ENCODE measurements at places on chromosomes 12 and 14.

DNA sequence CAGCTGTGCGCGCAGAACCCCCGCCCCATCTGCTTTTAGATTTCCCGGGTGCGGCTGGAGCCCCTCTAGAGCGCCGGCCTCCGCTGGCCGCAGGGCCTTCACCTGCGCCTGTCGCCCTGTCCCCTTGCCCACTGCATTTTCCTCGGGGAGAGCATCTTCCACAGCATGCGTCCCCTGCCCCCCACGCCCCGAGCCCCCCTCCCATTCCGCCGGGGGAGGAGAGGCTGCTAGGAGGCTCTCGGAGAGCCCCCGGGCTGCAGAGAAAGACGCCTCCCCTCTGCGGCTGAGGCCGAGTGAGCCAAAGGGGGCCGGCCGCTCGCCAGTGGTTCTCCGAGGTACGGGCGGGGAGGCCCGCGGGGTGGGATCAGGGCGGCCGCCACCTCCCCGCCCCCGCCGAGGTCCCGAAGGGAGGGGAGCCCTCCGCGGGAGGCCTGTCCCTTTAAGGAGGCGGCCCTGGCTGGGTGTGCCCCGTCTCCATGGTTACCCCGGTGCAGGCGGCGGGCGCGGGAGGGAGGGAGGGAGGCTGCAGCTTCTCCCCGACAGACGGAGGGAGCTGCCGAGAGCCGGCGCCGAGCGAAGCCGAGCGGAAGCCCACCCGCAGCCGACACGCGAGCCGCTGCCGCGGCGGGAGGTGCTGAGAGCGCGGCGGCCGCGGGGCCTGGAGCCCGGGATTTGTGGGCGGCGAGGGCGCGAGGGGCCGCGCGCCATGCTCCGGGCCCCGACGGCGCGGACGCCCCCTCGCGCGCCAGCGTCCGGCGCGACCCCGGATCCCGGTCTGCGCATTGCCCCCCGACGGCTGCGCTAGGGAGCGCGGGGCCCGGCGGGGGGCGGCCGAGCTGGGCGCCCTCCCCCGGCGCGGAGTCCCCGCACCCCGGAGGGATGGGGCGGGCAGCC lies at the start of gene KCNH3:
TSS of gene KCNH3 (plus strand) at position 521 of the 894 bp plus-strand sequence. CDS start 387 bp downstream, outside the sequence.
- peak; percentile 78 for DNase-seq

DNA sequence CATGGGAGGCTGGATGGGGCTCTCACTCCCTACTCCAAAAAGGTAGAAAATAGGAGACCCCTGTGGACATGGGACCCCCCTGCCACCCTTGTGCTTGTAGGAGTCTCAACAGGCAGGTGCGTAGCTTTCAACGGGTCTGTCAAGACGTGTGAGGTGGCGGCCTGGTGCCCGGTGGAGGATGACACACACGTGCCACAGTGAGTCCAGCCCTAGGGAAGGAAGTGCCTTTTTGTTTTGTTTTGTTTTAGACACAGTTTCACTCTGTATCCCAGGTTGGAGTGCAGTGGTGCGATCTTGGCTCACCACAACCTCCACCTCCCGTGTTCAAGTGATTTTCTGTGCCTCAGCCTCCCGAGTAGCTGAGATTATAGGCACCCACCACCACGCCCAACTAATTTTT lies 12.9 kb downstream of the P2RX4 start:
- DNase-seq, result no peak

DNA sequence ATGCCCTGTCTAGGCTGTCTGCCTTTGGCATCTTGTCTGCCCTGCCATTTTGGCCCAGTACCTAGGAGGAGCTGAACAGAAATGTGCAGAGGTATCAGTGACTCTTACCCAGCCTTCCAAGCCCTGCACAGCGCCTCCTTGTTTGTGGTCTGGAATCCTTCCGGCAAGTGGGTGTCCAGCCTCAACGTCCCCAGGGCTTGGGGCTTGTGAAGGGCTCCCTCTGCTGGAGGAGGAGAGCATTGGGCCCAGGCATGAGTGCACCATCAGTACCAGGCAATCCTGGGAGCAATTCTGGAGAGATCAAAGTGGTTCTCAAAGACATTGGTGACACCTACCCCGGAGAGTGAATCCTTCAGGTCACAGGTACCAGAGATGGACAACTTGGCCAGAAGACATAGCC lies 2.4 kb upstream of the TCL1B start:
- peak; percentile 33 for DNase-seq

DNA sequence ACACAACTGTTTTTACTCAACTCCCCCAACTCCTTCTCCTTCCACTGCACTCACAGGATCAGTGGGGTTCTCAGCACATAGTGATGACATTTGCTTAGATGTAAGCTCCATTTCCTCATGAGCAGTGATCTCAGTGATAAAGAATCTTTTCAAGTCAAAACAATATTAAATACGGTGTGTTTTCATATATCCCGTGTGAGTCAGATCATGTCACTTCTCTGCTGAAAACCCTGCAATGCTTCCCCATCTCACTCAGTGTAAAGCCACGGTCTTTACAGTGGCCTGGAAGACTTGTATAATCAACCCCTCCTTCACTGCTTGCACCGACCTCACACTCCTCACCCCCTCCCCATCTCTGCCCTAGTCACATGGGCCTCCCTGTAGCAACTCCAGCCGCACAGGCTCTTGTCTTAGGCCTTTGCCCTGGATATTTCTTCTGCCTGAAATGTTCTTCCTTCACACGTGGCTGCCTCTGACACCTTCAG lies 149.7 kb upstream of the ARHGAP5 start:
- no peak for DNase-seq

- no peak for DNase-seq
Observed at GRCh38 chr12:94192506-94192905, 44.1 kb downstream of the PLXNC1 start.

DNA sequence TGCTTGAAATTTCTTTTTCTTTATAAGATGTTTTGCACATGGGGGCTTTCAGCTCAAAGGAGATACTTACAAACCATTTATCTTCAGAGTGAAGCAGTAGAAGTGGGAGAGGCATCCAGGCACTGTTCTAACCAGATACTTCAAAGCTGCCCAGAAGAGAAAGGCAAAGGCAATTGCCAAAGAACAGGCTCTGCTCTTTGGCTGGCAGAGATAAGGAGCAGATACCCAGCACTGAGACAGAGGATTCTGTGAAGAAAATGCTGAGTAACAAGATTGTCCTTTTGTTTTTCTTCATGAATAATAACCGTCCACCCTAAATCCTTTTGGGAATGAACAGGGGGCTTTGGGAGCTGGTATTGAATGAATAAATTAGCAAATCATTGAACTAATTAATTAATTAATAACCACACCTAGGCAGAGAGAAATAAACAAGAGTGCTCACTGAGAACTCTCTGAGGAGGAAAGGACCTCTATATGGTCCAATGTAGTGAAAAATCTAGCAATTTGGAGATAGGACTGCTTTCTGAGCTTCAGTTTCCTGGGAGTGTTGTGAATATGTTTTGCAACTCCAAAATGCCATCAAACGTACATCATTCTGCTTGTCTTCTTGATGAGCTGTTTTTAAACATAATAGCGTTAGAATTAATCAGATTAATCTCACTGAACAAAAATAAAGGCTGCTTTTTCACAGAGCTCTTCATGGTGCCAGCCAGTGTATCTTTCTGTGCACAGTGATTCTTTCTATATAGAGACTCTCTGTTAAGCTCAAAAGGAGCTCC lies 192.8 kb upstream of the AMIGO2 start:
- DNase-seq, result peak; percentile 89

- DNase-seq, result peak; percentile 19
Observed at GRCh38 chr12:43407816-43408645, 144.0 kb downstream of the ADAMTS20 start.

DNA sequence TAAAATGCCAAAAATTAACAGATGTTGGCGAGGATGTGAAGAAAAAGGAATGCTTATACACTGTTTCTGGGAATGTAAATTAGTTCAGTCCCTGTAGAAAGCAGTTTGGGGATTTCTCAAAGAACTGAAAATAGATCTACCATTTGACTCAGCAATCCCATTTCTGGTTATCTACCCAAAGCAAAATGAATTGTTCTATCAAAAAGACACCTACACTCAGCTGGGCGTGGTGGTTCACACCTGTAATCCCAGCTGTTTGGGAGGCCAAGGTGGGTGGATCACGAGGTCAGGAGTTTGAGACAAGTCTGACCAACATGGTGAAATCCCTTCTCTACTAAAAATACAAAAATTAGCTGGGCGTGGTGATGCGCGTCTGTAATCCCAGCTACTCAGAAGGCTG lies 279.3 kb upstream of the PDE3A start:
- no peak for DNase-seq

DNA sequence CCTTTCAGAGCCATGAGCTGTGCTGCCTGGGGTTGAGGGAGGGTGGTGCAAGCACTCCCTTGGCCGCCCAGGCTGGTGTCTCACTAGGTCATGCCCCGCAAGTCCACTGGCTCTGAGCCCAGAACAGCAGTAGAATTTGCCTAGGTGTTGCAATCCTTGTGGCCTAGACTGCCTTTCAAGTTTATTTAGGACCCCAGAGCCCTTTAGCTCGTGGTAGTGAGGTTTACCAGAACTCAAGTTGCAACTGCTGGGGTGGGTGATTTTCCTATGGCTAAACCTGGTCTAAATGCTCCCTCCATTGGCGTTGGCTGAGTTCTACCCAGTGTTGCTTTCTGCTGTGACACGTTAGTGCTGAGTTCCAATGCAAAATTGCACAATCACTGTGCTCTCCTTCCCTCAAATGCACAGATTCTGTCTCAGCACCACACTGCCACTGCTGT lies 287.2 kb downstream of the BCAT1 start:
- peak; percentile 44 for DNase-seq

DNA sequence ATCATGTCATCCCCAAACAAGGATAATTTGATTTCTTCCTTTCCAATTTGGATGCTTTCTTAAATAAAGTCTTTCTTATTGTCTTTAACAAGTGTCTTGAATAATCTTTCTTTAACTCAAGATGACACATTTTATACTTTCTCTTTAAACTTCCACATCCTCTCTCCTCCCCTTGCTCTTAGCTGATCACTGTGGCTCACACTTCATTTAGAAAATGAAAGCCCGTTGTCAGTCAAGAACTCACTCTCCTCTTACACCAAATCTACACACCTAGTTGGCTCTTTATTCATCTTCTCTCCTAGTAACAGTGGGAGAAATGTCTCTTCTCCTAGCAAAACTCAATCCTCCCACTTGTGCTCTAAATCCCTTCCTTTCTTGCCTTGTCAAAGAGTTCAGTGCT lies 10.4 kb upstream of the RMST start:
- DNase-seq, result no peak

DNA sequence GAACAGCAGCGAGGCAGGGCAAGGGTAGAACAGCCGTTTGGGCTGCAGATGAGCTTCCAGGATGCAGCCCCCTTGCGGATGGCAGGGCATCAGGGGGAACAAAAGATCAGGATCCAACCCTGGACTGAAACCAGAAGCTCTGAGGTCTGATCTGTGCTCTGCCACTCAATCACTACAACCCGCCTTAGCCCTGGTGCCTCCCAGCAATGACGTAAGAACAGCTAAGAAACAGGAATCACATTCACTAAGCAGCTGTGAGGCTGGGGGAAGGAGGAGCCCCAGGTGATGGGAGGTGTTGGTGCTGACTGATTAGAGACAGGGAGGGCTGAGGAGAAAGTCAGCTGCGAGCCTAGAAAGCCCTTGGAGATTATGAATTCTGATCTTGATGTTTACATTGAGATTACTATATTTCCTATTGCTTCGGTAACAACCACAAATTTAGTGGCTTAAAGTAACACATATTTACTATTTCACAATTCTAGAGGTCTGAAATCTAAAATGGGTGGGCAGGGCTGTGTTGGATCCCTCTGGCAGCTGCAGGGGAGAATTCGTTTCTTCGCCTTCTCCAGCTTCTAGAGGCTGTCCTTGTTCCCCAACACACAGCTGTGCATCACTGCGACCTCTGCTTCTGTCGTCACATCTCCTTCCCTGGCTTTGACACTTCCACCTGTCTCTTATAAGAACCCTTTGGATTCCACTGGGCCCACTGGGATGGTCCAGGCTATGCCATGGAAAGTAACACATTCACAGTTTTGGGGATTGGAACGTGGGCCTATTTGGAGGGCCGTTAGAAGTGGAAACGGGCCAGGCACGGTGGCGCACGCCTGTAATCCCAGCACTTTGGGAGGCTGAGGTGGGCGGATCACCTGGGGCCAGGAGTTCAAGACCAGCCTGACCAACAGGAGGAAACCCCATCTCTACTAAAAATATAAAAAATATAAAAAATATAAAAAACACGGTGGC lies 6.1 kb upstream of the CD9 start:
- peak; percentile 25 for DNase-seq

GRCh38 chr12:108635201-108635996 lies 1.7 kb upstream of the SELPLG start:
- DNase-seq, result peak; percentile 76

- DNase-seq, result peak; percentile 54
Observed at GRCh38 chr12:80504389-80505163, 60.5 kb downstream of the PTPRQ start.

- DNase-seq, result no peak
Observed at GRCh38 chr12:25469368-25469767, 83.7 kb downstream of the LMNTD1 start.

- DNase-seq, result no peak
Observed at GRCh38 chr12:78684419-78684818, 180.2 kb upstream of the SYT1 start.

- peak; percentile 25 for DNase-seq
Observed at GRCh38 chr14:103074729-103075367, 9.2 kb upstream of the LBHD2 start.

GRCh38 chr14:100135073-100135472 lies 24.4 kb downstream of the DEGS2 start:
- DNase-seq, result no peak

GRCh38 chr12:108832730-108833354 lies 24.5 kb downstream of the SSH1 start:
- DNase-seq, result no peak

DNA sequence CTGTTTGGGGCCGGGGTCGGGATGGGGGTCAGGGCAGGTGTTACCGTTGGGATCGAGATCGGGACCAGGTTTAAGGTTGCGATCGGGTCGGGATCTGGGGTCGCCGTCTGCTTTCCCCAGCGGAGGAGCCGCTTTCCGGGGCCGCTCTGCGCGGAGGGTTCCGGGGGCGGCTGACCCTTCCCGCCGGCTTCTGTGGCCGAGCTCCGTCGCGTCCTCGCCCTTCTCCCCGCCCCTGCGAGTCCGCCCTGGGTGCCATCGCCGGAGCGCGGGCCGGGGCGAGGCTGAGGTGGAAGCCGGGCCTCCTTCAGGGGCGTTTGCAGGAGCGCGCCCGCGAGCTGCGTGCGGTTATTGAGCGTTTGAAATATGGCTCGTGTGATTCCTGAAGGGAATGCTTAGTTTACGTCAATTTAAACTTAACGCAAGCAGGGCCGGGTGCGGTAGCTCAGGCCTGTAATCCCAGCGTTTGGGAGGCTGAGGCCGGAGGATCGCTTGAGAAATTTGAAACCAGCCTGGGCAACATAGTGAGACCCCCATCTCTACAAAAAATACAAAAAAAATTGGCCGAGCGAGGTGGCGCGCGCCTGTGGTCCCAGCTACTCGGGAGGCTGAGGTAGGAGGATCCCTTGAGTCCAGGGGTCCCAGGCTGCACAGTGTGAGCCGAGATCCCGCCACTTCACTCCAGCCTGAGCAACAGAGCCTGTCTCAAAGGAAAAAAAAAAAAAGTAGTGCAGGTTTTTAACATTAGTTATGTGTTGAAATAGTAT lies 620 bp downstream of the PGAM5 start:
- DNase-seq, result peak; percentile 36

DNA sequence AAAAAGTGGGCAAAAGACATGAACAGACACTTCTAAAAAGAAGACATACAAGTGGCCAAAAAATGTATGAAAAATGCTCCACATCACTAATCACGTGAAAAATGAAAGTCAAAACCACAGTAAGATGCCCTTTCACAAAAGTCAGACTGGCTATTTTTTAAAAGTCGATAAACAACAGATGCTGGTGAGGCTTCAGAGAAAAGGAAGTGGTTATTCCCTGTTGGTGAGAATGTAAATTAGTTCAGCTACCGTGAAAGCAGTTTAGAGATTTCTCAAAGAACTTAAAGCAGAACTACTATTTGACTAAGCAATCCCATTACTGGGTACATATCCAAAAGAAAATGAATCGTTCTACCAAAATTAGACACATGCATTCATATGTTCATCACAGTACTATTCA lies 237.0 kb downstream of the KIF21A start:
- DNase-seq, result no peak

All from OCI-M1 (cell line).